ENCODE measurements at places on chromosomes 6 and 20. TPM values are rescaled to one million over a fixed set of nuclear protein-coding genes. Genes with fewer than 3 reads are reported as not detected.

- H3K4me1 ChIP-seq, result peaks cover 46% of the 10 kb centered on the region
- H3K36me3 ChIP-seq, result peaks cover 6% of the 10 kb centered on the region
- no peaks in the 10 kb centered on the region for H3K27me3 ChIP-seq
- no peak overlapping the region for H3K27ac ChIP-seq
- no peak for DNase-seq
- peak overlapping the region; percentile 87 for H3K4me3 ChIP-seq
Measured at GRCh38 chr20:62643521-62644043, 1.3 kb downstream of the SLCO4A1 start.

DNA sequence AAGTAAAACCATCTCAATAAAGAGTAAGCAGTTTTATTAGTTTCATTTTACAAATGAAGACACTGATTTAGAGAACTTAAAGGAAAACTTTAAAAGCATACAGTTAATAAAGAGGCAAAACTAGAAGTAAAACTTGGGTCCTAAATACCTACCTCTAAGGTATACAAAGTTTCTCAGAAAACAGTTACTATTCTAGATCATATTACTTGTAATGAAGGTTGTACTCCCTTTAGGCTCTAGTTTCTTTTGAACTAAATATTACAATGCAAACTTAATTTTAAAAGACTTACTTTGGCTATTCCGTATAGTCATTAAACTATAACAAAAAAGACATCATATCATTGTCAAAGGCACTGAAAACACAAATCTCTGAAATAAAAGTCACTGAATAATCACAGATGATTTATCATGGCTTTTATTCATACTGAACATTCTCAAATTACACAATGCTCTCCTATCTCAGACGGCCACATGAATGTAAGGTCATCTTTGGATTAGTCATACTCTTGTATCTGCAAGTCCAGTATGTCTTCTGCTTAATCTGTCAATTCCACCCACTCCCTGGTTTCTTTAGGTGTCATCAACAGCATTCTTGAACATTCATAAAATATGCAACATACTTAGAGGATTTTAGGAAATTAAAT is 361.6 kb upstream of the RUNX2 start:
- no peak overlapping the region for H3K4me3 ChIP-seq
- H3K27me3 ChIP-seq, result no peaks in the 10 kb centered on the region
- H3K27ac ChIP-seq, result no peak overlapping the region
- no peak for DNase-seq

The OR2H1 gene
- not detected for total RNA-seq

DNA sequence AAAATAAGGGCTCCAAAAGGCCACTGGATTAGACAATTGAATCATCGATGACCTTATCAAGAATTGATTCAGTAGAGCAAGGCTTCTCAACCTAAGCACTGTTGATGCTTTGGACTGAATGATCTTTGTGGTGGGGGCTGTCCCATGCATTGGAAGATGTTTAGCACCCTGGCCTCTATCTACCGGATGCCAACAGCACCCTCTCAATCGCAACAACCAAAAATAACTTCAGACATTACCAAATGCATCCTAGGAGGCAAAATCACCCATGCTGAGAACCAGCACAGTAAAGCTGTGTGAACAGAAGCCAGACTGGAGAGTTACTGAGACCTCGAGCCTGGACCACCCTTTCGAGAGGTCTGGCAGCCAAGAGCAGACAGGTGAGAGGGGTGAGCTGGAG is 67.5 kb downstream of the TBC1D7 start:
- H3K27ac ChIP-seq, result peak overlapping the region; percentile 75
- no peaks in the 10 kb centered on the region for H3K27me3 ChIP-seq
- no peak for DNase-seq
- peaks cover 92% of the 10 kb centered on the region for H3K4me1 ChIP-seq

DNA sequence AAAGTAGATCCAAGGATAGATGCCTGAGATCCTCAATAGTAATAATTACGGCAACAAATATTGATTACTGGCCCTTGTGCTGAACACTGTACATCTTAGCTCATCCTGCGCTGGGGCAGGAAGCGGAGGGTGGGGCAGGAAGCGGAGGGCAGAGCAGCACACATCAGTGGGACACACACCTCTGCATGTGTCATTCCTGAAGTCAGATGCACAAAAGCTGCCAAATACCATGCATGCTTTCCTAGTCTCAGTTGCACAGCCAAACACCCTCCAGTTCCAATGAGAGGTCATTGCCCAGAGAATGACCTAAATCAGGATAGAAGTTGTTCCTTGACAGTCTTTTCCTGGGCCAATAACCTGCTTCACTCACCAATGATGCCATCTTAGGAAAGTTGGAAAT is 74.4 kb upstream of the FOXC1 start:
- H3K27me3 ChIP-seq, result peaks cover 2% of the 10 kb centered on the region
- H3K4me3 ChIP-seq, result no peak overlapping the region
- no peaks in the 10 kb centered on the region for H3K4me1 ChIP-seq
- no peak for DNase-seq
- no peaks in the 10 kb centered on the region for H3K36me3 ChIP-seq

DNA sequence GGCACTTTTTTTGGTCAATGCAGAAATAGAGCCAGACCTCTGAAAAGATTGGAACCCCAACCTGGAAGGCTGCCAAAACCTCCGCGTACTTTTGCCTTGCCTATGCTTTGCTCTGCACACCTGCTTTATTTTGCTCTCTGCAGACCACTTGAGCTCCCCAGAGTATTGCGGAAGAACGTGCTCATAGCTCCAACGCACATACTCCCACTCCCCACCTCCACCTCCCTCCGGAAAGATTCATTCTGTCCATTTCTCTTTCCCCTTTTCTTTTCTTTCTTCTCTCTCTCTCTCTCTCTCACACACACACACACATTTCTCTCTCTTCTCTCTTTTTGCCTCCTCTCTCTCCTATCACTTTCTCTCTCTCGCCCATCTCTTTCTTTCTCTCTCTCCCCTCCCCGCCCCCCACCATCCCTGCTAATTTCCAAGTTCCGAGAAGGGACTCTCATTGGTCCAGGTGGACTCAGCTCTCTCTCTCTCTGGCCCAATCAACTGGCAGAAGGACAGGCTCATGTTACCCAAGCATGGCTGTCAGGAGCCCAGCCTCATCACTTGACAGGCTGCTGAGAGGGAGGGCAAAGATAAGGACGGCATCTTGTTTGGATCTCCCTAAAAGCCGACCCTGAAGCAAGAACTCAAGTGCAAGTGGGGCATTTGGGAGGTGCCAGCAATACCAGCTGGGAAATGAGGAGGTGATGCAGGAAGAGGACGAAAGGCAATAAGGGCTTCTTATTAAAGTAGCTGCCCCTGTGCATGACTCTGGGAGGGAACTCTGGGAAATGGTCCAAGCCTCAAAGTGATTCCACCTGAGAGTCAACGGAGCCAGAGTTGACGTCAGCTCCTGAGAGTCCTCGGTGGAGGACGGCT is 246.1 kb downstream of the LY86 start:
- no peak overlapping the region for H3K27ac ChIP-seq
- peaks cover 13% of the 10 kb centered on the region for H3K27me3 ChIP-seq
- H3K36me3 ChIP-seq, result no peaks in the 10 kb centered on the region
- no peak for DNase-seq

- H3K27ac ChIP-seq, result no peak overlapping the region
- peaks cover 25% of the 10 kb centered on the region for H3K4me1 ChIP-seq
- DNase-seq, result no peak
- no peaks in the 10 kb centered on the region for H3K36me3 ChIP-seq
- no peaks in the 10 kb centered on the region for H3K27me3 ChIP-seq
Measured at GRCh38 chr20:47998736-47999135, 213.5 kb upstream of the SULF2 start.

The RPN2 gene
- 106 TPM for total RNA-seq

The C6orf141 gene
- not detected for total RNA-seq

DNA sequence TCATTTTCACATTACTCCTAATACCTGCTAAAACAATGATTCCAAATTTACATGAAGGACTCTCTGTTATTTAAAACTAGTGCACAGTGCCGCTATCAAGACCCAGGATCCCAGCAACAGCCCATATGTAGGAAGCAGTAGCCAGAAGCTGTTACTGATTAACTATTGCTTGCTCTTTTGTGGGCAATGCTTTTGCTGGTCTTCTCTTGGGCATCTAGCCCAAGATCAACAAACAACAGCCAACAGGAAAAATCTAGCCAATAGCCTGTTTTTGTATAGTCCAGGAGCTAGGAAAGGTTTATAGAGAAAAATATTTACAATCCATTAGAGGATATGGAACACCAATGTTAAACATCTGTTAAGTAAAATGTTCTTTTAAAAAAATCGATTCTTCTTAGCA is 22.1 kb upstream of the TENT5A start:
- H3K27me3 ChIP-seq, result no peaks in the 10 kb centered on the region
- H3K36me3 ChIP-seq, result no peaks in the 10 kb centered on the region
- no peak overlapping the region for H3K27ac ChIP-seq
- no peak overlapping the region for H3K4me3 ChIP-seq
- no peak for DNase-seq
- no peaks in the 10 kb centered on the region for H3K4me1 ChIP-seq

DNA sequence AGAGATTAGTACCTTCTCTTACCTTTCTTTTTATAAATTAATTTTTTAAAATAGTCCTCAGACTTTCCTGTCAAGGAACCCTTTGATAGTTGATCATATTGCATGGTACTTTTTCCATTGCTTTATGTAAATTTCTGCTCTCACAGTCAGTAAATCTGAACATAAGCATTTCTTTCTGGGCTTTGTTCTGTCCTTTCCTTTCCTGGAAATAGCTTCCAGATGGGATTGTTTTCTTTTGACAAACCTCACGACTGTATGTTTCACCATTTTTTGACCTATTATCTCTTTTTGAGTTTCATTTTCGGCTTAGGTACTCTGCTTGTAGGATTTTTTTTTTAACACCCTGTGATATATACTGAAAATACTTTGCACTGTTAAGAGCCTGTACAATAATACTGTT is 32.6 kb downstream of the UTRN start:
- H3K4me1 ChIP-seq, result no peaks in the 10 kb centered on the region
- no peaks in the 10 kb centered on the region for H3K36me3 ChIP-seq
- H3K27ac ChIP-seq, result no peak overlapping the region
- DNase-seq, result no peak
- no peak overlapping the region for H3K4me3 ChIP-seq

DNA sequence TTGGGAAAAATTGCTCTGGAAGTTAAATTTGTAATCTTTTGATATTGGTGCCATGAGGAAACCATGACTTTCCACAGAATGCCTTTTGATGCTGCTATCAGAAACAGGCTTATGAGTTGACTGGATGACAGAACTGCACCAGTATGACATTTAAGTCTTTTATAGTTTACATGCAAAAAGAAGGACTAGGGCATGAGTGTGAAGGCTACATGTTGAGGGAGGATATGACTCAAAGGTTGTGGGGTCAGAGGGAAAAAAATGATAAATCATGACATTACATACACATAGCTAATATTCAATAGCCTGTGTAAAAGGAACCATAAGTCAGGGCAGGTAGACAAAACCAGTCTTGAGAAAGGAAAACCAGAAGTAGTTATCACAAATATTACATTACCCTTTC is 182.2 kb downstream of the COL12A1 start:
- DNase-seq, result no peak
- H3K4me3 ChIP-seq, result no peak overlapping the region
- H3K36me3 ChIP-seq, result no peaks in the 10 kb centered on the region
- no peaks in the 10 kb centered on the region for H3K4me1 ChIP-seq
